Fibroblast of upper back skin (primary cell): ENCODE measurements at places on chromosomes 1 and 21.

DNA sequence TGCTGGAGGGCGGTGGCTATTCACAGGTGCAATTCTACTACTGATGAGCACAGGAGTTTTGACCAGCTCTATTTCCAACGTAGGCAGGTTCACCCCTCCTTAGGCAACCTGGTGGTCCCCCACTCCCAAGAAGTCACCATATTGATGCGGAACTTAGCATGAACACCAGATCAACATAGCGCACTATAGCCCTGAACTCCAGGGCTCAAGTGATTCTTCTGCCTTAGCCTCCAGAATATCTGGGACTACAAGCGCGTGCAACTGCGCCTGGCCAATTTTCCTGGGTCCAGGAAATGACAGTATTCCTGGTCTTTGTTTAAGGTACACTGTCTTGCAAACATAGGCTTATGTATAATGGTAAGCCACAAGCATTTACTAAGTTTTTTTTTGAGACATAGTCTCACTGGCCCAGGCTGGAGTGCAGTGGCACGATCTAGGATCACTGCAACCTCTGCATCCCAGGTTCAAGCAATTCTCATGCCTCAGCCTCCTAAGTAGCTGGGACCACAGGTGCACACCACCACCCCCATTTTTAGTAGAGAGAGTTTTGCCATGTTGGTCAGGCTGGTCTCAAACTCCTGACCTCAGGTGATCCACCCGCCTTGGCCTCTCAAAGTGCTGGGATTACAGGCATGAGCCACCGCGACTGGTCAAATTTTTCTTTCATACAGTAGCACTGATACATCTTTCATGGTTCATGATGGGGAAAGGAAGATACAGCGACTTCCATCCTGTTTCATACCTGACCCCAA is 12.6 kb downstream of the MCL1 start:
- no peak for DNase-seq

DNA sequence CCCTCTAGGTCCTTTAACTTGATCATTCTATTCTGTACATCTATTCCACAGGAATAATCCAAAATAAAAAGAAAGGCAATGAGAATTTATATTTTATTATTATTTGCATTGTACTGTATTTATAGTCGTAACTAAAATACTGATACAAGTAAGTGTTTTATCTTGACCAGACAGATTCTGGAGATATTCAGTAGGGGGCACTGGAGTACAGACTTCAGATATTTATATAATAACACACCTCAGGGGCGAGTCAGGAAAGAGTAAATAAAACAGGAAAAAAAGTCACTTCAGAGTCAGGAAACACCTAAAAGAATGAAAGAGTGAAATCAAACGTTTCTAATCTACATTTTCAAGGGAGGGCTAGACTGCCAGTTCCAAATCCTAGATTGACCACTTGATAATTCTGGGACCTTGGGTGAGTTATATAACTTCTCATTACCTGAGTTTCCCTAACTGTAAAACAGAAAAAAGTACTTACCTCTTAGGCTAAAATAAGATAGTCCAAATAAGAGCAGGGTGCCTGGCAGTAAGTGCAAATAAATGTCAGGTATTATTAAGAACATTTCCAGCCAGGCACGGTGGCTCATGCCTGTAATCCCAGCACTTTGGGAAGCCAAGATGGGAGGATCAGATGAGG is 31.1 kb upstream of the MTF1 start:
- peak; percentile 40 for DNase-seq

DNA sequence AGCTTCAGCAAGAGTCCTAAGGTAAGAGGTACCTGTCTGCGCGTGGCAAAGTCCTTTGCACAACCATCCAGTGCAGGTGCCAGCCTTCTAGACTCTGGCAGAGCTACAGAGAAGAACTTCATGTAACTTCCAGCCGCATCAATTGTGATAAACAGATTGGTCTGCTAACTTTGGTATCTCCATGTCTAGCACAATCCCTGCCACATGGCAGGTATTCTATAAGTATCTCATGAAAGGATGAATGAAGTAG is 29.8 kb downstream of the CD48 start:
- DNase-seq = no peak

- DNase-seq = no peak
These were observed 1.4 kb downstream of the SH3BP5L start for GRCh38 chr1:248824301-248824700.

GRCh38 chr1:168567007-168567406 is 9.4 kb upstream of the XCL1 start:
- DNase-seq = no peak

GRCh38 chr1:161001525-161001924 is 19.4 kb downstream of the F11R start:
- DNase-seq = no peak

DNA sequence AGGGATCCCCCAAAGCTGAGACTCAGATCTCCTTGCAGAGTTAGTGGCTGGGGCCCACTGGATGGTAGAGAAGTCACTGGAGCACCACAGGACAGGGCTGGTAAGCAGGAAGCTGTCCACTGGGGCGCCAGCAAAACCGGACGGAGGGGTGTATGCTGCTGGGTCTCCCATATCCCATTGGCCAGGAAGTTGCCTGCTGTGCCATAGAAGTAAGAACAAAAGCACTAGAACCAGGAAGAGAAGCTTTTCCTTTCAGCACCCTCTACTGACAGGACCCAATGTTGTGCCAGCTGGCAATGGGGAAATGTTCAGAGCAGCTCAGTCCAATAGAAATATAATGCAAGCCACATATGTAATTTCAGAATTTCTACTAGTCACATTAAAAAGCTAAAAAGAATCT is 146.6 kb downstream of the SPATA46 start:
- DNase-seq = peak; percentile 12

GRCh38 chr1:221822591-221822990 is 80.7 kb upstream of the DUSP10 start:
- DNase-seq = no peak

GRCh38 chr1:17798799-17799382 is 43.8 kb downstream of the ACTL8 start:
- DNase-seq = no peak

GRCh38 chr1:206681359-206681758 is 3.3 kb upstream of the MAPKAPK2 start:
- DNase-seq = no peak

DNA sequence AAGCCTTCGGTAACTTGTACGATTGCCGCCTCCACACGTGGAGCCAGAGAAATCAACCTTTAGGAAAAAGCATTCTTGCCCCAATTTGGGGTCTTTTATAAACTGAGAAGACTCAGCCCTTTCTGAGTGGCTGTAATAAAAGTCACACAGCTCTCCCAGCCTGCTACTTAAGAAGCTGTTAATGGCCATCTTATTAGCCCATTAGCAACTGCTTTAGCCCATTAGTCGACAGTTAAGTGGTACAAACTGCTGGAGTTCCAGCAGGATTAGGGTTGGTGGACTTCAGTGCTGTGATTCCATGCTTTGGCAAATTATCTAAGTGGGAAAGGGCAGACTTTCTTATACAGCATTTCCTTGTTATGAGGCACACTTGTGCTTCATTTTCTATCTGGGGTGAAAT is 461.3 kb downstream of the RPS6KC1 start:
- no peak for DNase-seq

DNA sequence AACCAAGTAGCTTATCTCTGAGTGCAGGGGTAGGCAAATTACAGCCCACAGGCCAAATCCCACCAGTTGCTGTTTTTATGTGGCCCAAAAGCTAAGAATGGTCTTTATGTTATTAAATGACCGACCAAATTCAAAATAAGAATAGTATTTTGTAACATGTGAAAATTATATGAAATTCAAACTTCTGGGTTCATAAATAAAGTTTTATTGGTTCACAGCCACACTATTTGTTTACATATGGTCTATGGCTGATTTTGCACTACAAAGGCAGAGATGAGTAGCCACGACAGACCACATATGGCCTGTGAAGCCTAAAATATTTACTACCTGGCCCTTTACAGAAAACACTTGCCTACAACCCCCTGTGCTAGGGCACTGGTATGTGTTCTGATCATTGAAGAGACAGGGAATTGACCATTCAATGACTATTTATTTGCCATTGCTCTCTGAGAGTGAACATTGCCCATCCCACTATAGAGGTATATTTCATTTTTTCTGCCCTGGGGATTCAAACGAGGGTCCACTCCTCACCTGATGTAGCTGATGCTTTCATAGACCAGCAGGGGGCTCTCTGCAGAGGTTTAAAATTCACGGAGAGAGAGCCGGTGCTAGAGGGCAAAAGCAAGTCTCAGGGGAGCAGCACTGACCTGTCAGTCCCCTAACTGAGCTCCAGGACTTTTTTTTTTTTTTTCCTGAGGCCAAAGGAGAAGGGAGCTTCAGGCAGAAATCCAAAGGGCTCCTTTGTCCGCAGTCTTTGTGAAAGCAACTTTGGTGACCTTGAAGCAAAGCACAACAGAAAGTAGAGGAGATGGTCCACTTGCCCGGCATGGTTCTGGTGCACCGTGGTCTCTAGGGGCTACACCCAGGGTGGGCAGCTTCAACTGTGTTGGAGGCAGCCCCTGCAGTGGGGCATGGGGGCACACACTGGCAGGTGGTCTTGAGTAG is 7.3 kb upstream of the GNL2 start:
- DNase-seq = peak; percentile 35
